ENCODE measurements at places on chromosomes 5 and 9. TPM values are rescaled to one million over a fixed set of nuclear protein-coding genes. Genes with fewer than 3 reads are reported as not detected.

DNA sequence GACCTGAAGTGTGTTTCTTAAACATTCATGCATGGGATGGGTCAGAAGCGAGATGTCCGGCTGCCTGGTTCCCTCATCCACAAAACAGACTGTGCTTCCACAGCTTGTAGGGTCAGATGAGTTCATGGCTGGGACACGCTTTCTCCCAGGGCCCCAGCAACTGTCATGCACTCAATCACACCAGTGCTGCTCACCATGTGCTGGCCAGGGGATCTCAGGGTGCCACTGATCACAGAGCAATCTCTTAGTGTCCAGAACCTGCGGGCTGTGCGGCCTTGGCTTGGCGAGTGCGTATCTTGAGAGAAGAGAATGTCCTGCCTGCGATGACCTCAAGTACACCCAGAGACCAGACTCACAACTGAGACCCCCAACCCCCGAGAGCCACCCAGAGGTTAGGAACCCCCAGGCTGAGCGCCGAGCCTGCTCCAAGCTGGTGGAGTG is 26.0 kb upstream of the FCN2 start:
- no peak for DNase-seq

DNA sequence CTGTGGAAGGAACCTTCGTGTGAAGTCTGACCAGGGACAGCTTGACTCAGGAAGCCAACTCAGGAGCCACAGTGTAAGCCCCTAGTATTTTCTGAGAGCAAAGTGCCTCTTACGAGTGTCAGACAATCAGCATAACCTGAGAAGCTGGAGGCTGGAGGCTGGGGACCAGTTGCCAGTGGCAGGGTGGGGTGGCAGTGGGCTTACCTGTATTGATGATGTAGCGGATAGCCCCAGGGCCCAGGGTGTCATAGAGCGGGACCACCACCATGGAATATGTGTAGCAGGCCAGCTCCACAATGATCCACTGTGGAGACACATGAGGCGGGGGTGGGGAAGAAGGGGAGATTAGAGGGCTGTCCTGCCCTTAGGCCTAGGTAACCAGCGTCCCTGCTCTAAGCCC is 22.9 kb downstream of the ACSL6 start:
- no peak for DNase-seq

GRCh38 chr5:52943285-52943684 is 45.9 kb upstream of the ITGA2 start:
- no peak for DNase-seq

DNA sequence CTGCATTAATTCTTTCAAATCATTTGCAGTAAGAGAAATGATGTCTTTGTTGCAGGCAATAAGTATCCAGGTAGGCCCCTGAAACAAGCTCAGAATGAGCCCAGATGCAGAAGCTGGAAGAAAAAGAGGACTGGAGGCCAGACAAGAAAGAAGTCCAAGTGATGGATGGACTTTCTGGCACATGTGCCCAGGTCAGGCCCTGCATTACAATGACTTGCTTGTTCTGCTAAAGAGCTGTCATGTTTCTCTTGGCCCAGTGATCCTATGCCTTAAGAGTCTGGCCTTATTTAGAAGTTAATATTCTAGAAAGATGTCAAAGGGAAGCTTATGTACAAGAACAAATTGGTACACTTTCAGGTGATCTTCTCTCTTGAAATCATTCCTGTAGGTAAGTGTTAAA is 64.8 kb downstream of the DPYSL3 start:
- DNase-seq, result no peak

DNA sequence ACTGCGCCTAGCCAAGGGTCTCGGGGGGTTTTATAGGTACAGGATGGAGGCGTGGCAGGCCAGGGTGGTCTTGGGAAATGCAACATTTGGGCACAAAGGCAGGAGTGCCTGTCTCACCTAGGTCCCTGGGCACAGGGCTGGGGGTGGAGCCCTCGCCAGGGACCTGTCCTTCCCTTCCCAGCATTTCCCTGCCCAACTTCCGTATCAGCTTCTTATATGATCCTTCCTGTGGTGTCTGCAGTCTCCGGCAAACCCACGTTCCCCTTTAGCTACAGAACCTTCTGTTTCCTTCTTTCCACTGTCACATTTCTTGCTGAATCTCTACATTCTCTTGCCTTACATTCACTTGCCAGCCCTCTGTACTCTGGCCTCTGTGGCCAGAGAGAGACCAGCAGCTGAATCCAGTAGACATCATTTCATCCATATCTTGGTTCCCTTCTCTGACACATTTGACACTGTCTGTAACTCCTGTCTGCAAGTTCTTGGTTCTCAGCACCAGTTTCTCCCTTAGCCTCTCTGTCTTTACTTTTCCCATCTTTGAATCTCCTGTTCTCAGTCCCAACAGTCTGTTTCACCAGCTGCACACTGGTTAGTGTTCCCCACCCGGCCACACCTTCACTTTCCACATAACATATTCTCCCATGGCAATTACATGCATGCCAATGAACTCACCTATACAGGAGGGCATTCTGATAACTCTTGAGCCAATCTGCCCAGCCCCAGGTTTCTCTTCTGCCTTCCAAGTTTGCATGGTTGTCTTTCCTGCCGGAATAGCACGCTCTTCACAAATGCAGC is 134.7 kb upstream of the ZNF608 start:
- DNase-seq, result no peak

Gene ANGPTL2
- total RNA-seq, result 3.8 TPM

Gene PCDHGA4
- total RNA-seq, result 1.7 TPM
